Lower lobe of right lung (tissue), 2 donors: ENCODE measurements at places on chromosomes 3 and 15. TPM values are rescaled to one million over a fixed set of nuclear protein-coding genes. Genes with fewer than 3 reads are reported as not detected.

- H3K4me1 ChIP-seq, result peaks cover 42% of the 10 kb centered on the region
- DNase-seq, result no peak
Measured at GRCh38 chr15:45653702-45654424, 19.0 kb downstream of the SQOR start.

GRCh38 chr3:71318458-71318827 is 265.1 kb downstream of the FOXP1 start:
- H3K36me3 ChIP-seq, result no peaks in the 10 kb centered on the region
- no peak for DNase-seq
- H3K4me1 ChIP-seq, result peaks cover 19% of the 10 kb centered on the region
- H3K4me3 ChIP-seq, result no peak overlapping the region

GRCh38 chr3:114624047-114624445 is 330.2 kb downstream of the TIGIT start:
- H3K4me3 ChIP-seq, result peak overlapping the region; percentile 41
- H3K27me3 ChIP-seq, result no peaks in the 10 kb centered on the region
- H3K4me1 ChIP-seq, result peaks cover 32% of the 10 kb centered on the region

GRCh38 chr15:67358812-67359211 is 104.2 kb downstream of the IQCH start:
- no peak overlapping the region for H3K27ac ChIP-seq
- no peaks in the 10 kb centered on the region for H3K27me3 ChIP-seq
- H3K4me3 ChIP-seq, result no peak overlapping the region
- H3K36me3 ChIP-seq, result no peaks in the 10 kb centered on the region

DNA sequence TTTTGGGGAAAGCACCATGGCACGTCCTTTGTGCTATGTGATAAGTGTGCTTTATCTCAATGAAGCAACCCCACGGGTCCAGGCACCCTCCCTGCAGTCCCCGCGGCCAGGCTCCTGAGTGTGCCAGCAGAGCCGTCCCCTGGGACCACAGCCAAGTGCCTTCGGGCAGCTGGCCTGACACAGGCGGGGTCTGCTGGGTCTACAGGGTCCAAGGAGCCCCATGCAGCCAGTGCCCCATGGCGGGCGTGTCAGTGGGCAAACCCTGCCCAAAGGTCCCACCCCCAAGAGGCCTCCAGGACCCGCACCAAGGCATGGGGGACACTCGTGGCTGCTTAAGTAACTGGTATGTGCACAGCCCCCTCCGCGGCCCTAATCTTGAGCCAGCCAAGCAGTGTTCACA is 35.3 kb downstream of the KLHL25 start:
- DNase-seq, result no peak
- H3K4me1 ChIP-seq, result peaks cover 9% of the 10 kb centered on the region
- H3K27me3 ChIP-seq, result no peaks in the 10 kb centered on the region
- H3K27ac ChIP-seq, result no peak overlapping the region

DNA sequence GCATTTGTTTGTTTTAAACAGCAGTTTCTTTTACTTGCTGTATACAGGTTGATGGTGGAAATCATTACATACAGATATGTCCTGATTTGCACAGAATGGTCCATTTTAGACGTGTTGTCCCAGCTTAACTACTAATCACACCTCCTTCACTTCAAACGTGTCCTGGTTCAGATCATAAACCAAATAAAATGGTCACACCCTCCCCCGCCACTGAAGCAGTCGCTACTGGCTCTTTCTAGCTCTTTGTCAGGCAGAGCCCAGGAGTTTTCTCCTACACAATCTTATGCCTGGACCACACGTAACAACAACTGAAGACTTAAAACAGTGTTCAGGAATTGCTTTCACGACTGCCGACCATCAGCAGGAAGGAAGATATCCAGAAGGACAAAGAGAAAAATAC is 73.6 kb downstream of the MESD start:
- H3K36me3 ChIP-seq, result peaks cover 3% of the 10 kb centered on the region
- H3K27ac ChIP-seq, result no peak overlapping the region
- no peaks in the 10 kb centered on the region for H3K4me1 ChIP-seq
- no peaks in the 10 kb centered on the region for H3K27me3 ChIP-seq
- H3K4me3 ChIP-seq, result no peak overlapping the region

- no peak overlapping the region for H3K4me3 ChIP-seq
- no peaks in the 10 kb centered on the region for H3K4me1 ChIP-seq
- H3K27me3 ChIP-seq, result no peaks in the 10 kb centered on the region
- H3K36me3 ChIP-seq, result no peaks in the 10 kb centered on the region
- no peak overlapping the region for H3K27ac ChIP-seq
Measured at GRCh38 chr3:173841334-173841733, 443.8 kb downstream of the NLGN1 start.

GRCh38 chr3:149770246-149770645 is 18.0 kb upstream of the COMMD2 start:
- no peak overlapping the region for H3K4me3 ChIP-seq
- no peak for DNase-seq
- no peaks in the 10 kb centered on the region for H3K4me1 ChIP-seq
- H3K36me3 ChIP-seq, result no peaks in the 10 kb centered on the region
- no peaks in the 10 kb centered on the region for H3K27me3 ChIP-seq
- no peak overlapping the region for H3K27ac ChIP-seq

DNA sequence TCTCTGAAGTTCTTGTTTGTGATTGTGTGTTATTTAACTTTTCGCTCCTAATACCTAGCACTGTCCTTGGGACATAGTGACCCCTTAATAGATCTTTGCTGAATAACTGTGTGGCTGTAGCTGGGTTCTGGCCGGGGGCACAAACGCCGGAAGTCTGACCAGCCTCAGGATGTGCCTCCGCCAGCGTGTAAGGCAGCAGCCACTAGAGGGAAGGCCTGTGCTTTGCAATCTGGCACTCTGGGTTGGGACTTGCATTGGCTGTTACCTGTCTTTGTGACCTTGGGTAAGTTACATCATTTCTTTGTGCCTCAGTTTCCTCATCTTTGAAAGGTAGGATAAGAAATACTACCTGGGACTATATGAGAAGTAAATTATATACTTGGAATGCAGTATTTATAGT is 158.7 kb downstream of the GHSR start:
- peak overlapping the region; percentile 4 for H3K27ac ChIP-seq
- peaks cover 57% of the 10 kb centered on the region for H3K4me1 ChIP-seq
- no peak overlapping the region for H3K4me3 ChIP-seq

- H3K4me3 ChIP-seq, result no peak overlapping the region
- no peak overlapping the region for H3K27ac ChIP-seq
- no peaks in the 10 kb centered on the region for H3K4me1 ChIP-seq
- no peaks in the 10 kb centered on the region for H3K27me3 ChIP-seq
- DNase-seq, result no peak
Measured at GRCh38 chr3:8986741-8987140, 23.5 kb upstream of the RAD18 start.

- H3K4me3 ChIP-seq, result no peak overlapping the region
- DNase-seq, result no peak
- peaks cover 13% of the 10 kb centered on the region for H3K4me1 ChIP-seq
Measured at GRCh38 chr3:149934524-149934923, 36.2 kb downstream of the PFN2 start.

IL17RB gene
- 18.4 TPM for total RNA-seq

GRCh38 chr3:97816811-97817210 is 5.0 kb upstream of the CRYBG3 start:
- DNase-seq, result no peak
- peaks cover 7% of the 10 kb centered on the region for H3K4me1 ChIP-seq
- no peak overlapping the region for H3K27ac ChIP-seq
- H3K27me3 ChIP-seq, result no peaks in the 10 kb centered on the region
- H3K4me3 ChIP-seq, result no peak overlapping the region

DUOXA1 gene
- 131 TPM for total RNA-seq

TTLL13 gene
- not detected for total RNA-seq

DNA sequence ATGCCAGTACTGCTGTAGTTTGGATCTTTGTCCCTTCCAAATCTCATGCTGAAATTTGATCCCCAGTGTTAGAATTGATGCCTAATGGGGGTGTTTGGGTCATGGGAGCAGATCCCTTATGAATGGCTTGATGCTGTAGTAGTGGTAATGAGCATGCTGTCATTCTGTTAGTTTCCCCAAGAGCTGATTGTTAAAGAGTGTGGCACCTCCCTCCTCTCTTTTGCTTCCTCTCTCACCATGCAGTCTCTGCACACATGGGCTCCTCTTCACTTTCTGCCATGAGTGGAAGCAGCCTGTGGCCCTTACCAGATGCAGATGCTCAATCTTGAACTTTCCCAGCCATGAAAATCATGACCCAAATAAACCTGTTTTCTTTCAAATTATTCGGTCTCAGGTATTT is 141.3 kb upstream of the DPPA4 start:
- H3K4me1 ChIP-seq, result no peaks in the 10 kb centered on the region
- no peak overlapping the region for H3K27ac ChIP-seq
- no peaks in the 10 kb centered on the region for H3K27me3 ChIP-seq

DNA sequence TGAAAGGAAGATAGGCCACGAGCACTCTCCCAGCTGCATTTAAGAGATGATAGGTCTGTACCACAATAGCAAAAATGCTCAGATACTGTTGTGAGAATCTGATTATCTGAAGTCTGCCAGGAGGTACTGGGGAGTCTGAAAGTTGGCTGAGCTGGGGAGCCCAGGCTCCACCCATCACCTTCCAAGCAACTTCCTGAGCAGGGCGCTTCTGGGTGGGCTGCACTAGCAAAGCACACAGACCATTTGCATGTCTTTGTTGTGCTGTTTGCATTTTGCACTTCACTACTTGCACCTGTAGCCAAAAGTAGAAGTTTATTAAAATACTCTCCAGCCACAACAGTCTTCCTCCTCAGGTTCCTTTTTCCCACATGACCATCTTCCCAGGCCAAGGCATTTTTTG is 133.2 kb downstream of the ALDH1A2 start:
- H3K27me3 ChIP-seq, result no peaks in the 10 kb centered on the region
- no peak overlapping the region for H3K4me3 ChIP-seq
- no peak overlapping the region for H3K27ac ChIP-seq

INSYN1 gene
- 3.8 TPM for total RNA-seq

GRCh38 chr3:79953591-79954101 is 185.8 kb upstream of the ROBO1 start:
- H3K27me3 ChIP-seq, result no peaks in the 10 kb centered on the region
- H3K27ac ChIP-seq, result no peak overlapping the region
- no peak for DNase-seq
- H3K4me3 ChIP-seq, result no peak overlapping the region
- no peaks in the 10 kb centered on the region for H3K36me3 ChIP-seq
- no peaks in the 10 kb centered on the region for H3K4me1 ChIP-seq

- no peaks in the 10 kb centered on the region for H3K4me1 ChIP-seq
- H3K27me3 ChIP-seq, result no peaks in the 10 kb centered on the region
- no peak for DNase-seq
- no peak overlapping the region for H3K4me3 ChIP-seq
Measured at GRCh38 chr3:150264561-150265279, 143.4 kb upstream of the TSC22D2 start.
